ENCODE measurements at places on chromosomes 2 and 18.

- DNase-seq: no peak
These were observed 28.0 kb upstream of the DSG3 start for GRCh38 chr18:31419457-31419932.

- peak; percentile 46 for DNase-seq
These were observed 90.0 kb downstream of the CDH2 start for GRCh38 chr18:28086670-28087552.

DNA sequence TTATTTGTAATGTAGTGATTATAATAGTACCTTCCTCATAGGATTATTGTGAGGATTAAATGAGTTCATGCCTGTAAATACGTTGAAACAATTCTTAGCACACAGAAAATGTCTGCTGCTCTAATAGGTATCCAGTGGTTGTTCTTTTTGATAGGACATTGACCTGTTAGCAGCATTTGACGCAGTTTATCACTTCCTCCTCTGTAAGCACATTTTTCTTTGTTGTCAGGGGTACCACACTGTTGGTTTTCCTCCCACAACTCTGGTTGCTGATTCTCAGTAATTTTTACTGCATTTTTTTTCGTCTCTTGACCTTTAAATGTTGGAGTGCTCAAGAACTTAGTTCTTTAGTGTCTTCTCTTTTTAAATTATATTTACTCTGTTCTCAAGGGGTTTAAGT lies 15.4 kb downstream of the PPM1B start:
- no peak for DNase-seq

DNA sequence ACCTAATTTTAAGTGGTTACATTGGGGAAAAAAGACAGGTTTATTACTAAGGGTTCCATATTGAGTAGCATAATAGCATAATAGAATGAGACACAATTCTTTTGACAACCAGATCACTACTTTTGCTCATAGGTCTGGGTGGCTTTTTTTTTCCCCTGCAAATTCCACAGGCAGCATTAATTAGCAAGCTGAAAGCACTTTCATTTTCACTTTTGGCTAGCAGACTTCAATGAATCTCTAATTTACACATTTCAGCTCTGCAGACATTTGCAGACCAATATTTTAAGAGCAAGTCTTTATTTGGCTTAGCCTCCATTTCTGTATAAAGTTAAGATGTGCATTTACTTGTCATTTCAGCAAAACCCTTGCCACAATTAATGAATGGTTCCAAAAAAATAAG lies 185.5 kb downstream of the NOL4 start:
- no peak for DNase-seq

- no peak for DNase-seq
These were observed 467.6 kb upstream of the CWC22 start for GRCh38 chr2:180474716-180475115.

DNA sequence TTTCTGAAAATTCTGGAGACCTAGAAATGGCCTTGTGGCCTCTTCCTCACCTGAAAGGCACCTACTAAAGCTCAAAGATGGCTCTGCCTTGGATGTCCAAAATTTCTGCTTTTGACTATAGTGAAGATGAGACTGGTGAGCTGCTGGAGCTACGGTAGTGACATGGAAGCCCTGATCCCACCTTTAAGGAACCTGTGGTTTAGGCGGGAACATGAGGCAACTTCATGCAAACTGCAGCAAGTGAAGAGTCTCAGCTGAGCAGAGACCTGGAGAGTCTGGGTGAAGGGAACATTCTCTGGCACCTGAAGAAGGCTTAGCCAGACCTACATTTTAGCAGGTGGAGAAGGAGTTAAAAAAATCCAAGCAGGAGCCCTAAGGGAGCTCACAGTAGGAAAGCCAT lies 40.0 kb downstream of the GORASP2 start:
- no peak for DNase-seq

GRCh38 chr2:126527836-126528490 lies 128.0 kb upstream of the GYPC start:
- peak; percentile 61 for DNase-seq

DNA sequence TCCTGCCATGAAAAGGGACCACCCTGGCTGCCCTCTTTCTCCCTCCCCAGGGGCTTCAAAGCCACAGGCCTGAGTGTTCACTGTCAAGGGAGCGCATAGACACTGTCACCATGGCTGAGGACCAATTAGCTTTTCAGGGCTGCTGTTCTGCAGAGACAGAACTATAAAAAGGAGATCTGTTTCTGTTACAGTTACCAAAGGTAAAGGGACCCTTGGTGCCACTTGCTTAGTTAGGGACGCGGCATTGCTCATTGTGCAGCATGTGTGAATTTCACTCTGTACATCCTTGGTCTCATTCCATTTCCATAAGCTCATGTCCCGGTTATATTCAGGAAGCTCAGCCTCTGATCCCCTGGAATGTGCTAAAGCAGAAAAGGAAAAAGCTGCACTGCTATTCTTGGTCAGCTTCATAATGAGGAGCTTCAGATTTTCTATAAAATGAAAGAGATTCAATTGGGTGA lies 55.5 kb upstream of the RNF152 start:
- no peak for DNase-seq

GRCh38 chr2:155250800-155251199 lies 552.3 kb downstream of the KCNJ3 start:
- no peak for DNase-seq

DNA sequence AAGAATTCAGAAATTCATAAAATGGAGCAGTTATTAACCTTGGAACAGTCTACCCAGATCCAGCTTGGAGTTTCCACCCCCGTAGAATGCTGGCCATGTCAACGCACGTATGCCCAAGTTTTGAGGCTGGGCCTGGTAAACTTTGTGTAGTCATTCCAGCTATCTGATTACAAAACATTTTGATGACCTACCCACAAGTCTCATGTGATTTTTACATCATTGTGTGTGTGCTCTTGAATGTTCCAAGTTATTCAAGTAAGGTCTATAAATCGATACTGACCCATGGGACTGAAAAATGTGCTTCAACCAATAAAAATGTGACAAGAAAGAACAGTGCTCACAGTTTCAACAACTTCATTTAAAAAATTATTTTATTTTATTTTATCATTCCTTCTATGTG lies 32.5 kb upstream of the ICOS start:
- DNase-seq: no peak

GRCh38 chr2:126908721-126909177 lies 10.1 kb downstream of the TEX51 start:
- DNase-seq: no peak

- DNase-seq: peak; percentile 15
These were observed 2114.1 kb upstream of the PIK3C3 start for GRCh38 chr18:39840856-39841481.

GRCh38 chr2:63064197-63064596 lies 13.6 kb downstream of the OTX1 start:
- DNase-seq: no peak

DNA sequence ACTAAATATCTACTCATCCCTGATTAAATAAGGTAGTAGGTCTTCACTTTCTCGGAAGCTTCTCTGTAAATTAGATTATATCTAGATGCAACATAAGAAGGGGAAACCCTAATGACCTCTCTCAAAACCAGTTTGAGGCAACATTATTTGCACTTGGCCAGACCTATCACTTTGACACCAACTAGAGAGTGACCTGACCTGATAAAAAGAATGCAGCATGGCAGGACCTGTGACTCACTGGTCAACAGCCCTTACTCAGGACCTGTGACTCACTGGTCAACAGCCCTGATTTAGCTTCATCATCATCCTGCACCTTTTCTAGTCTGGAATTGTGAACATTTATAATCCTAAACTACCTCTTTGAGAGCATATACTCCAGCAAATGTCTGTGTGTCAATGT lies 1957.7 kb upstream of the CELF4 start:
- peak; percentile 33 for DNase-seq

DNA sequence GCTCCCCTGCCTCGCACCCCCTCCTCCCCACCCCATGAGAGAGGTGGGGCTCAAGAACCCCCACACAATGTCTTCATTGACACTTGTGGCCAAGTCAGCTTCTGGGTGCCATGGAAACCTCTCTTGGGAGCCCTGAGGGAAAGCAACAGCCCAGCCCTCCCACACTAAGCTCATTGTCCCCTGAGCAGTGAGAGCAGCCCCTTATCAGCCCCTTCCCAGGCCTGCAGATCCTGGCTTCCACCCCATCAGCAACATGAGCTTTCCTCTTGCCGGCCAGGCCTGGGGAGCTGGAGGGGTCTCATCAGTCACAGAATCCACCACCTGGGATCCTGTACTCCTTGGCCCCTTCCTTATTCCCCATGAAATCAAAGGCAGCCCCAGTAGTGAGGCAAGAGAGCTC lies 107.8 kb upstream of the ST3GAL5 start:
- no peak for DNase-seq

DNA sequence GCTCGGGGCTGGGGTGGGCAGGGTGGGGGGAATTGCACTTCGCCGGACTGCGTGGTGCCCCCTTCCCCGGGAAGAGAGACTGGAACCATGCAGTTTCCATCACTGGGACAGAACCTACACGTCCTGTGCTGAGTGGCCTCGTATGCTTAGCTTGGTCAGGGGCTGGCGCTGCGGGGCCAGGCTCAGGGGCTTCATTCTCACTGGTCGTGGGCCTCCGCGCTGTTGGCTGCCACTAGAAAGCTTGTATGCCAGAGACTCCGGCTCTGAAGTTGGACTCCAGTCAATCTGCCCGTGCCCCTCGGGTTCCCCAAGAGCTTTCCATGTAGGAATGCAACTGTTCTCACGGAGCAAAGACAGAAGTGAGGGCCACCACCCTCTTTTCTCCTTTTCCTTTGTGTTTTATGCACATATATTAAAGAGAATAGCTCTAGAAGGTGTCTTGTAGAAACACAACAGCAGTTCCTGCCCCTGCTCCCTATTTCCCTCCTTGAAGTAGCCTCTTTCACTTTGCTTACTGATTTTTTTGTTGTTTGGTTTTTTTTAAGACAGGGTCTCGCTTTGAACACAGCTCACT lies 64.0 kb upstream of the YWHAQ start:
- DNase-seq: no peak

DNA sequence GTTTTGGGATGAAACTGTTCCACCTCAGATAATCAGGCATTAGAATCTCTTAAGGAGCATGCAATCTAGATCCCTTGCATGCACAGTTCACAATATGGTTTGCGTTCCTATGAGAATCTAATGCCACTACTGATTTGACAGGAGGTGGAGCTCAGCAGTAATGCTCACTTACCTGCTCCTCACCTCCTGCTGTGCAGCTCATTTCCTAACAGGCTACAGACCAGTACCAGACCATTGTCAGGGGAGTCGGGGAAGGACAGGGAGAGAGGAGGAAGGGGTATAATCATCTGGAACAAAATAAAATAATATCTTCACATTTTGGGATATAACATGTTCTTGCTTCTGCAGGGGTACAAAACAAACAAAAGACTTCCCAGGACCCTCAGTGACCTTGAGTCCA lies 532.0 kb upstream of the FSHR start:
- DNase-seq: no peak

- no peak for DNase-seq
These were observed 151.8 kb downstream of the ZFP36L2 start for GRCh38 chr2:43074592-43075053.

- DNase-seq: no peak
These were observed 10.9 kb downstream of the FEZ2 start for GRCh38 chr2:36587101-36587500.

GRCh38 chr2:127778850-127779249 lies 32.1 kb downstream of the WDR33 start:
- DNase-seq: no peak

GRCh38 chr2:194380011-194380410 lies 1277.0 kb upstream of the SLC39A10 start:
- DNase-seq: no peak

DNA sequence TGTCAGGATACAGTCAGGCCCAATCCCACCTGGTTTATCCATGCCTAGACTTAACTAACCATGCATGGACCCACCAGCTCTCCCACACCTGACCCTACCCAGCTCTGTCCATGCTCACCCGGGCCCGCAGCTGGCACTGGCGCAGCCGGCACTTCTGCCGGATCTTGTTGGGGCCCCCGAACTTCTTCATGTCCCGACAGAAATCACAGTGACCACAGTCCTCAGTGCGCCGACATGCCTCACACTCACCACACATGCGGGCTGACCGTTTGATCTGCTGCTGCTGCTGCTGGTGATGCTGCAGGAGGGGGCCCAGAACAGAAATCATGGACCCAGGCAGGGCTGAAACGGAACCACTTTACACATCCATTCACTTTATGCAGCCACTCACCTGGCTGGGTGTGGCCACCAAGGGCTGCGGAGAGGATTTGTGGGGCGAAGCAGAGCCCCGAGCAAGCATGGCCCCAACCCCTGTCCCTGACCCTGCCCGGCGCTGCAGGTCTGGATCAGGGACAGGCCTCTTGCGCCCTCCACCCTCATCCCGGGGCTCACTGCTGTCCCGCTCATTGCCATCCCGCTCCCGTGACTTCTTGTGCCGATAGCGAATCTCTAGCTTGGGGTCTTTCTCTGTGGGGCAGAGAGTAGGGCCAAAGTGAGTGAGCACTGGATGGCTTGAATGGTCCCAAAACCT lies 1.7 kb downstream of the CXXC1 start:
- DNase-seq: no peak

- DNase-seq: no peak
These were observed 836 bp downstream of the DTNA start for GRCh38 chr18:34710934-34711333.

GRCh38 chr2:54579682-54580620 lies 123.8 kb downstream of the SPTBN1 start:
- no peak for DNase-seq

GRCh38 chr18:71485611-71486010 lies 1058.5 kb downstream of the CBLN2 start:
- DNase-seq: no peak

DNA sequence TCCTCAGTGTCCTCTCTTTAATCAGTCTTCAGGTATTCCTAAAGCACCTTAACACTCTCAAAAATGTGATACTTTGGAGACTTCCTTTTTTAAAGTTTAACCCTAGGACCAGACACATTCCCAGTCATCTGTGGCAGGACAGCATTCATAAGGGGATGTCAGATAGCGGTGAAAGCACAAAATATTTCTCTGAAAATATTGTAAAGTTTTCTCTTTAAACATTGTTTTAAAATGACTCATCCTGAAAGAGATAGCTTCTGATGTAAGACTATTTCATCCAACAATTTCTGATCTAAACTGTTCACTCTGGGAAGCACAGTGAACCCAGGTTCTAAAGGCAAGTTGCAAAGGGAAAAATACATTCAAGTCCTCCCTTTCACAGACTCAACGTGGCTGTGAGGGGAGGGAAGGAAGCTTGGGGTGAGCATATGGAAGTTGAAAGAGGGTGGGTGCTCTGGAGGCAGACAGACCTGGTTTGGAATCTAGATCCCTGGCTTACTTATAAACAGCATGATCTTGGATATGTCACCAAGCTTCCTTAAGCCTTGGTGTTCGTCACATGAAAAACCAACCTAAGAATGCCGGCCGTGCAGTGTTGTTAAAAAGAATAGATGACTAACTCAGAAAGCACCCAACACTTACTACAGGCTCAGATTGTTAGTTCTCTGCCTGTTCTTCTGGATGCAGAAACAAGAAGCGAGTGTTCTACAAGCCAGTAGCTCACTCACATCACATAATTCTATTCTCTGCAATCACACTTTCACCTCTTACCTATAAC lies 12.1 kb downstream of the GALNT14 start:
- no peak for DNase-seq

- no peak for DNase-seq
These were observed 98.2 kb upstream of the FZD5 start for GRCh38 chr2:207867905-207868304.

GRCh38 chr2:14866736-14867352 lies 234.3 kb downstream of the LRATD1 start:
- DNase-seq: no peak

GRCh38 chr2:38146275-38146906 lies 70.4 kb upstream of the CYP1B1 start:
- DNase-seq: peak; percentile 70

All from AG20443 (cell line).